ENCODE measurements at places on chromosomes 5 and 9.

DNA sequence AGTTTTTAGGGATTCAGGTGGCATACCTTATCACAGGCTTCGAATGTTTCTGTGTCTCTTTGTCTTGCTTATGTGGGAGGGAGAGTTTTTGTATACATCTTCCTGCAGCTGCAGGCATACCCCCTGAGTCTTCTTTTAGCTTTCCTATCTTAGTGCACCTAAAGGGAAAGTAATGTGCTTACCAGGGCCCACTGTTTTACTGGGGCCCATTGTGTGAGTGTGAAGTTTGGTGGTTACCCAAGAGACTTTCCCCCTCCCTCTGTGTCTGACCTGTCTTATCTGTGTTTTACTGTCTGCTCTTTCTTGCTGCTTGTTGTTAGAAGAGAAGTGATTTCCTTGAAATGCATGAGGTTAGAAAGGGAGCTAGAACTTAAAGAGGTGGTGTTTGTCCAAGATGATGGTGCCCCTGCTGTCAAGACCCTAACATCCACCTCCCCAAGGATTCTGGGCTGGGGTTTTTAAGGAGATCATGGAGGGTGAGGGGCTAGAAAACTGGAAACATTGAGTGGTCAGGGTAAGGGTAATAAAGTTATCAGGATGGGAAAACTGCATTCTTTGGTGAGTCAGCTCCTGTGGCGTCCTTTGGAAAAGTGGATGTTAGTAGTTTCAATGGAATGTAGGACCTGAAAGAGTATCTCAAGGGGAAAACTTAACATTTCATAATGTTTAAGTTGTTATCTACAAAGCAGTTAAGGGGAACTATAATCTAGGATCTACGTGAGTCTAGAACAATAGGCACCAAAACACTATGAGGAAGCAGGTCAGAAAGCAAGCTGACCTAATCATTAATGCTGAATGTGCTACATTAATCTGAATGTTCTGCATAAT is 583.5 kb upstream of the TUSC1 start:
- DNase-seq = no peak
- no peaks in the 10 kb centered on the region for H3K4me1 ChIP-seq
- H3K36me3 ChIP-seq = no peaks in the 10 kb centered on the region
- H3K27me3 ChIP-seq = no peaks in the 10 kb centered on the region

DNA sequence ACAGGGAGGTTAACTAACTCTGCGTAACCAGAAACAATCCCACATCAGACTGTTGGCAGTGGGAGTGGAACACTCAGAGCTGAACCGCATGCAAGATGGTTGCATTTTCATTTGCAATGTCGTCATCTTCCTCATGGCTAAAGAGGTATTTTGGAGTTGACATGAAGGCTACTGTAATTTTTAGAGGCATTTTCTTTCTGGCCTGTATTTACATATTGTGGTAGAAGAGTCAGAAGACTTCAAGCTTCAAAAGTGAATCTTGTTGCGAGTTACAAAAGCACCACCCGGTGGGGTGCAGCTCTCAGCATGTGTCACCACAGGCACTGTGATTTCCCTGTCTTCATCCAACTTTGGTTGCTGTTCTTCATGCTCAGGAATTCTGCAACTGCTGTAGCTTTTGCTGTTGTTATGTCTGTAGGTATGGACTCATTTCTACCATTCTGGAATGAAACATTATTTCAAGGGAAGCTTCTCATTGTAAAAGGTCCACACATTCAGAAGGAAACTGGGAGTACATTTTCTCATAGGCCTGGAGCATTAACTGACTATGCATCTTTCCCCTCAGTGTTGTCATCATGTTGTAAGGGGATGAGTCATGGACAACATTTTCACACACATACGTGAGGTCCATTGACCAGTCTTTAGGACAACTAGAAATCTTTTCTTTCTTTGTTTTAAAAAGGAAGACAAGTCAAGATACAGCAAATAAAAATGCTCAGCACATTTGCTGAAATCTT is 35.4 kb upstream of the GDNF start:
- no peaks in the 10 kb centered on the region for H3K4me1 ChIP-seq
- no peaks in the 10 kb centered on the region for H3K36me3 ChIP-seq
- no peak overlapping the region for H3K4me3 ChIP-seq
- no peaks in the 10 kb centered on the region for H3K27me3 ChIP-seq
- no peak for DNase-seq
- no peak overlapping the region for H3K27ac ChIP-seq

GRCh38 chr5:154243736-154244135 is 53.2 kb downstream of the GALNT10 start:
- no peaks in the 10 kb centered on the region for H3K4me1 ChIP-seq
- DNase-seq = no peak
- no peak overlapping the region for H3K27ac ChIP-seq
- H3K36me3 ChIP-seq = no peaks in the 10 kb centered on the region
- no peaks in the 10 kb centered on the region for H3K27me3 ChIP-seq

DNA sequence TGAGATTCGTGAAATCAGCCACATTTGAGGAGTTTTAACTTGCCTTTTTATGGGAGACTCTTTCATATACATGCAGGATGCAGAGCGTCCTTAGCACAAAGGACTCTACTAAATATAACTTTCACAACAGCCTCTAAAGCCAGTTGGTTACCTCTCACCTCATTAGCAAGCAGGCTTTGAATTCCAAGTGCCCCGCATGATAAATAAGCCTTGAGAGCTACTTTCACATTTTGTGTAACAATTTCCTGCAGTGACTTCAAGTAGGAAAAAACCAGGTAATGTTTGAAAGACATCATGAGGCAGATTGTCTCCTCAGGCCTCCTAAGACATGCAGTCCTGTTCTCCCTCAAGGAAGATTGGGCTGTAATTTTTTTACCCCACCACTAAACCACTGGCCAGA is 50.5 kb downstream of the RALGPS1 start:
- H3K27me3 ChIP-seq = peaks cover 11% of the 10 kb centered on the region
- H3K27ac ChIP-seq = no peak overlapping the region
- H3K4me1 ChIP-seq = peaks cover 4% of the 10 kb centered on the region
- DNase-seq = no peak
- H3K4me3 ChIP-seq = no peak overlapping the region
- H3K36me3 ChIP-seq = no peaks in the 10 kb centered on the region

DNA sequence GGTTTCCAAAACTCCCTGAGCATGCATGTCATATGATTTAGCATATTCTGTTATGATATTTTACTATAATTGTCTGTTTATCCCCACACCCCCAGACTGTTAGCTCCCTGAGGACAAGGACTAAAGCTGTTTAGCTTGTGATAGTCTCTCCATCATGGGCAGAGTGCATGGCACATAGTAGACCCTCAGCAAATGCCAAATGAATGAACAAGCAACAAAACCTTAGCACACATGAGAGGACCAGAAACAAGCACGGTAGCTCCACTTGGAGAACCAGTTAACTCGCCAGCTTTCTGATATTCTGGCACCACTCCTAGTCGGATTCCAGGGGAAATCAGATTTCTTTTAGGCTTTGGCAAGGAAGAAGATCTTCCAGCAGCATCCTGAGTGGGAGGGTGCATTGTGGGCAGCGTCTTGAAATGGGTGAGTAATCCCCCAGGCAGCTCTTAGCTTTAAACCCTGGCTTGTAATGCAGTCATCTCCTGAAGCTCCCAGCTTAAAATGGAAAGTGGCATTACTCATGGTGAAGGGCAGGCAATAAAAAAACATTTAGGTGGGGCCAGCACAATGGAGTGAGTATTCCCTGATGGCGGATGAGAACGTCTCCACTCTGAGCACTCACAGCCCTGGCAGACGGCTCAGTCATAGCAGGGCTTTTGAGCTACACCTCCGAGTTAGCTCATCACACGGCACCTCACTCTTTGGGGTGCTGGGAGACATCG is 41.1 kb downstream of the FGF1 start:
- H3K36me3 ChIP-seq = no peaks in the 10 kb centered on the region
- H3K27me3 ChIP-seq = peaks cover 23% of the 10 kb centered on the region
- no peak for DNase-seq
- H3K4me3 ChIP-seq = no peak overlapping the region
- H3K27ac ChIP-seq = no peak overlapping the region

GRCh38 chr5:167358868-167359492 is 932.5 kb upstream of the WWC1 start:
- no peaks in the 10 kb centered on the region for H3K27me3 ChIP-seq
- H3K4me3 ChIP-seq = no peak overlapping the region
- no peaks in the 10 kb centered on the region for H3K4me1 ChIP-seq
- H3K27ac ChIP-seq = no peak overlapping the region
- DNase-seq = no peak

DNA sequence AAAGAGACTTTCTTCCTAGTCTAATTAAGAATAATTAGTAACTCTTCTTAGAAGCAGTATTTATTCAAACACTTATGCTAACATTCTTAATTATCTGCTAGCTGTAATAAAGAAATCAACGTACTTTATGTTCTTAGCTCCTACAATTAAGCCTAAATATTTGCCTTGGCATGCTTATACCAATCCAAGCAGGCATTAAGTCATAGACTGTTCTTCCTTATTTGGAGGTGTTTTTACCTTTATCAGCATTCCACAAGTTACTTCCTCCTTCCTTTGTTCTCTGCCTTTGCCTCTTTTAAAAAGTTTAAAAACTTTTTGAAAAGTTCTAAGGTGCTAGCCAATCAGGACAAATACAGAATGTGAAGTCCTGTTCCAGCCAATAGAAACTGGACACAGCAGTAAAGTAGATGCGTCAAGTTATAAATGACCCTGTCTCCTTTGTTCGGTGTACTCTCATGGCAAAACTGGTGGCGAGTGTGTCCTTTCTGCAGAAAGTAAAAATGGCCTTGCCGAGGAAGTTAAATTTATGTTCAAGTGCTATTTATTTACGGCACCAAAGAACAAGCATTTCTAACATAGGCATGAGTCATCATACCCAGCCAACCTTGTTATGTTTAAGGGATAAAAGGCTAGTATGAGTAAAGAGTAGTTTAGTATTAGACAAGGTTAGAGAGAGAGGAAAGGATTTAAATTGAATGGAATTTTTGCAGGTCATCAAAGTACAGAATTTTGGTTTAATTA is 58.6 kb downstream of the GPBP1 start:
- H3K4me1 ChIP-seq = peaks cover 25% of the 10 kb centered on the region
- peaks cover 64% of the 10 kb centered on the region for H3K36me3 ChIP-seq
- H3K27ac ChIP-seq = no peak overlapping the region

DNA sequence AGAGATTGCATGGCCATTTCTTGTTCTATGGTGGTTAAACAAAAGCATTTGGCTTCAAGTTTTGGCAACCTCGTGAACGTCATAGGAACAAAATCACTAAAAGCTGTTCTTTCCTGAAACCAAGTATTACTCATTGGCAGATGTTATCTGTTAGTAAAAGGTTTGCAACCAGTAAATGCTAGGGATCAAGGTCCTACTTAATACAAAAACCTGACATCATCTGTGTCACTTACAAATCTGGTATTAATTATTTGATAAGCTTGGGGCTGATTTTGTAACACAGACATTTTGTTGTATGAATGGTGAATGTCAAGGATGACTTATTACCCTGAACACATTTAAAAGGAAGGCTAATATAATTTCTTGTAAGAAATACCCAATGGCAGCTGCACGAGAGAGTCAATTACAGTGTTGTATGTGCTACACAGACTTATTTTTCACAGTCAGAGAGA is 486.4 kb upstream of the ZNF608 start:
- H3K4me1 ChIP-seq = no peaks in the 10 kb centered on the region
- no peak for DNase-seq
- no peaks in the 10 kb centered on the region for H3K36me3 ChIP-seq
- no peak overlapping the region for H3K4me3 ChIP-seq
- no peaks in the 10 kb centered on the region for H3K27me3 ChIP-seq

- no peak for DNase-seq
- no peaks in the 10 kb centered on the region for H3K4me1 ChIP-seq
- no peak overlapping the region for H3K4me3 ChIP-seq
- H3K36me3 ChIP-seq = no peaks in the 10 kb centered on the region
- H3K27me3 ChIP-seq = no peaks in the 10 kb centered on the region
Measured at GRCh38 chr9:27943501-27943900, 370.2 kb upstream of the C9orf72 start.

GRCh38 chr5:160767062-160767461 is 84.9 kb downstream of the ATP10B start:
- H3K4me1 ChIP-seq = no peaks in the 10 kb centered on the region
- no peaks in the 10 kb centered on the region for H3K27me3 ChIP-seq
- no peaks in the 10 kb centered on the region for H3K36me3 ChIP-seq
- no peak overlapping the region for H3K4me3 ChIP-seq

- peaks cover 38% of the 10 kb centered on the region for H3K4me1 ChIP-seq
- peaks cover 60% of the 10 kb centered on the region for H3K36me3 ChIP-seq
- H3K27me3 ChIP-seq = no peaks in the 10 kb centered on the region
- no peak for DNase-seq
- H3K4me3 ChIP-seq = peak overlapping the region; percentile 54
Measured at GRCh38 chr9:96399325-96399633, 15.8 kb upstream of the SLC35D2 start.

Measured in activated CD8-positive, alpha-beta T cell treated with anti-CD3 and anti-CD28 coated beads, Interleukin-2, amount 10 ng/mL, durations not matched to agents 7 days and 5 days (primary cell).